ENCODE measurements at places on chromosomes 3 and 15.
A peak's percentile ranks its signal among the peaks of the same experiment; 100 is the strongest.

- DNase-seq = no peak
These were observed 4.1 kb upstream of the GPD1L start for GRCh38 chr3:32102289-32102688.

DNA sequence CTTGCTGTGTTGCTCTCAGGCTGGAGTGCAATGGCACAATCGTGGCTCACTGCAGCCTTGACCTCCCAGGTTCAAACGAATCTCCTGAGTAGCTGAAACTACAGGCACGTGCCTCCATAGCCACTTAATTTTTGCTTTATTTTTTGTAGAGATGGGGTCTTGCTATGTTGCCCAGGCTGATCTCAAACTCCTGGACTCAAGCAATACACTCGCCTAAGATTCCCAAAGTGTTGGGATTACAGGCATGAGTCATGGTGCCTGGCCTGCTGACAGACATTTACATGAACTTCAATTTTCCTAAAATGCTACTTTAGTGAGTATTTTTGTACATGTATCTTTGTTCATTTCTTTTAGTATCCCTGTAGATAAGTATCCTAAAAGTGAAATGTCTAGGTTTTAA is 132.3 kb downstream of the SUCLG2 start:
- no peak for DNase-seq

- DNase-seq = no peak
These were observed 45.1 kb upstream of the AMOTL2 start for GRCh38 chr3:134419214-134419959.

DNA sequence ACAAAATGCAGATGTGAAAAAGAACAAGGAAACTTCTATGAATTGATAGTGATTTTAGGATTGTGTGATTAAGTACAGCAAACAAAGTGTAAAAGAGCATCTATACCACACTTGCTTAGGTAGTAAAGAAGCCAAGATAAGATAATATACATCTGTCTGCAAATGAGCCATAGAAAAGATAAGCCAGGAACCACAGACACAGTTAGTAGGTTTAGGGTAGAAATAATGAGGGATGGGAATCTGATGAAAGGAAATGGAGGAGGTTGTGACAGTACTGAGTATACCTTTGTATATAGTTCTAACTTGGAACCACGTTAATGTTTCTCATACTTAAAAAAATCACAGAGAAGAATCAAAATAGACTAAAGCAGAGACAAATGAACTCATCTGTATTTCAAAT is 54.0 kb downstream of the TCF12 start:
- DNase-seq = no peak

GRCh38 chr3:168807448-168807847 is 711.7 kb upstream of the GOLIM4 start:
- no peak for DNase-seq

DNA sequence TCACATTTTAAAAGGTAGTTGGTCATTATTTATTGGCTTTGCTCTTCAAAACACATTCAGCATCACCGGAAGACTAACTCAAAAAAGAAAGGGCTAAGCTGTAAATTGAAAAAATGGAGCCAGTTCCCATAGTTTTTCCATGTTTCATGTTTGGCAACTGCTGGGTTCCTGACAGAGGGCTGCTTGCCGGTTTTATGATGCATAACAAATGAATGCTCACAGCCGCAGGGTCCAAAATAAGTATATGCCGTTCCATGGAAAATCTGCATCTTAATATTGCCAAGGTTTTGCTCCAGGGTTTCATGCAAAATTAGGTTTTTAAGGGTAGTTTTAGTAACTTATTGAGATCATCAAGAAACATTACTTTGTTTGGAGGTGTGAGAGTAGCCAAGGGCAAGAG is 15.8 kb downstream of the SLC12A1 start:
- no peak for DNase-seq

- DNase-seq = no peak
These were observed 14.6 kb downstream of the UBAP1L start for GRCh38 chr15:65100442-65100841.

- DNase-seq = no peak
These were observed 1.4 kb downstream of the CCR5AS start for GRCh38 chr3:46405301-46406019.

- no peak for DNase-seq
These were observed 71.9 kb downstream of the CSNK1G1 start for GRCh38 chr15:64284042-64284441.

DNA sequence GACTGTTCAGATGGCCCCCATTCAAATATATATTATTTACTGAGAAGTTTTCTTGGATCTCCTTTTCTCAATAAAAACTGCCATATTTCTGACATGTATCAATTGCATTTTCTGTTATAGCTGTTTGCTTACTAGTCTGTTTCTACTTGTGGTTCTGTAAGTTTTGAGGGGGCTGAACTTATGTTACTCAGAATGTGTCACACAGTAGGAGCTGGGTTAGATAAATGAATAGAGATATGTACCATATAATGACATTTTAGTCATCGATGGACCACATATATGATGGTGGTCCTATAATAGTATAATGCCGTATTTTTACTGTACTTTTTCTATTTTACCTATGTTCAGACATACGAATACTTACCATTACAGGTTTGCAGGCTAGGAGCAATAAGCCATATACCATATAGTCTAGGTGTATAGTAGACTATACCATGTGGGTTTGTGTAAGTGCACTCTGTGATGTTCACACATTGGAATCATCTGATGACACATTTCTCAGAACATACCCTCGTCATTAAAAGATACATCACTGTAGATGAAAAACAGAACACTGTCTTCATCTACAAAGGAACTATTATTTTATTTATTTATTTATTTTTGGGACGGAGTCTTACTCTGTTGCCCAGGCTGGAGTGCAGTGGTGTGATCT is 22.3 kb downstream of the PPP4R2 start:
- DNase-seq = no peak

- DNase-seq = no peak
These were observed 221.2 kb downstream of the IGSF11 start for GRCh38 chr3:118813472-118813871.

DNA sequence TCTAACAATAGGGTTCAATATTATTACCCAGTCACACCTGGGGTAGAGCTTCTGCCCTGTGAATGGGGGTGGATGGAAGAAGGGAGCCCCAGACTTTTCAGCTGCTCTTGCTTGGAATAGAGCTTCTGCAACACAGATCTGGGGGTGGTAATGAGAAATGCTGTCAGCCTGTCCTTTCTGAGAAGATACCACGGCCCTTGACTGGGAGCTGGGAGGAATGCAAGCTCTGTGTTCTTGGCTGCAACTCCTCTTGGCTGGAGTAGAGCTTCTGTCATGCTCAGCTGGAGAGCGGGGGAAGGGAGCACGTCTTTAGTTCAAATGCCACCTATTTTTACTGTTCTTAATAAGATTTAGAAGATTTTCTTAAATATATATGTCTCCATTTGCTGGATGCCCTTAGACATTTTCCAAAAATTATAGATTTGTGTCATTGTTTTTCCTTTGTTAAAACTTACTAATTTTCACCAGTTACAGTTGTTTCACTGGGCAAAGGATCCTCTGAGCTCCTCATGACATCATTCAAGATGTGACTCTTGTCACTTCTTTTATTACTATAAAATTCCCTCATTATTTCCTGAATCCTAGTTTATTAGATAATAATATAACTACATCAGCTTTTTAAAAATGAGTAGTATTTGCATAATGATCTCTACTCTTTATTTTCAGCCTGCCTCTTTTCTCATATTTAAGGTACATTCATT is 180.0 kb upstream of the TGFBR2 start:
- peak; percentile 68 for DNase-seq

DNA sequence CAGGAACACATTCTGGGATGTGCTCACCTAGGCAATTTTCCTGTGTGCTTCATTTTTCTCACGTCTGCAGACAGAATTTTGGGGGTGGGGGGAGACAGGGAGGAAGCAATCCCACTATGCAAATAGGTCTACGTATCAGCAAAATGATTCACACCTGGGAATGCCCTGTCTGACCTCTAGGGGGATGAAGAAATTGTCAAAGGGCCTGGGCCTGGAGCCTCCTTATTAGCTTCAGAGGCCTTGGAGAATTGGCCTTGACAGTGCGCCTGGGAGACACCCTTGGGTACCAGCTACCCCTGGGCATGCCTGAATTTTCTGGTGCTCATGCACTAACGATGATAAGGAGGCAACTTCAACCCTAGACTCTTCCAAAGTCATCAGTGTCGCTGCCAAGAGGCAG is 207.5 kb downstream of the CADPS start:
- no peak for DNase-seq

DNA sequence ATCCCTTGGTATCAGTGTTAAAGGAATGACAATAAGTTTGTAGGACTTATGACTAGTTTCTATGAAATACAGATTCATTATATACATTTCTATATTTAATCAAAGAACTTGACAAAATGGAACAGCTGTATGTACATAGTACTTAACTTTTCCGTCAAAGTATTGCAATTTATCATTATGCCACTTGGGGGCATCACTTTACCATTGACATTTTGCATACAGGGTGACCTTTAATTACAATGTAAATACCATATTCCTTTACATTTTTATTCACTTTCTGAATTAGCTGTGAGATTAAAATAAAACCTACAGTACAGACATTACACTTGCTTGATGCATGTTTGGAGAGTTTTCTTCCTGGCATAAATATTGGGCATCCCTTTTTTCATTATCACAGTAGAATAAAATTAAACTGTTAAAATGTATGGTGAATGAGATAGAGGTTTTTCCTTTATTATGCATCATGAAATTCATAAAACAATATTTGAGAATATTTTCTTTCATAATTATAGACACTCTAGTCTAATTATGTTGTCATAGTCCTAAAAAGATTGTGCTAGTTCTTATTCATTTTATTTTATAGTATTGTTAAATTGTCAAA is 6.9 kb downstream of the NEK11 start:
- DNase-seq = no peak
